ENCODE measurements at places on chromosomes 5 and 9.
A peak's percentile ranks its signal among the peaks of the same experiment; 100 is the strongest.

GRCh38 chr5:149404746-149405549 lies 25.9 kb upstream of the IL17B start:
- no peak for DNase-seq

DNA sequence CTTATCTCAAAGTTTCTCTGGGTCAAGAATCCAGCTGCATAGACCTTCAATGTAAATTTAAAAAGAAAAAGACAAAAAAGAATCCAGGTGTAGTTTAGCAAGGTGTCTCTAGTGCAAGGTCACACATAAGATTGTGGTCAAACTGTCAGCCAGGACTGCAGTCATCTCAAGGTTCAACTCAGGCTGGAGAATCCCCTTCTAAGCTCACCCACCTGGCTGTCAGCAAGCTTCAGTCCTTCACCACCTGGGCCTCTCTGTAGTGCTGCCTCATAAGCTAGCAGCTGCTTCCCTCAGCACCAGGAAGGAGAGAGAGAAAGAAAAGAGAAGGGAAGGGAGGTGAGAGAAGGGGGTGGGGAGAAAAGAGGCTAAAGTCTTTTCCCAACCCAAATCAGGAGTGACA lies 146.7 kb downstream of the ACTL7B start:
- DNase-seq: no peak

GRCh38 chr5:40227366-40227765 lies 452.3 kb upstream of the PTGER4 start:
- no peak for DNase-seq

GRCh38 chr5:152638996-152639552 lies 234.0 kb upstream of the NMUR2 start:
- peak; percentile 67 for DNase-seq

DNA sequence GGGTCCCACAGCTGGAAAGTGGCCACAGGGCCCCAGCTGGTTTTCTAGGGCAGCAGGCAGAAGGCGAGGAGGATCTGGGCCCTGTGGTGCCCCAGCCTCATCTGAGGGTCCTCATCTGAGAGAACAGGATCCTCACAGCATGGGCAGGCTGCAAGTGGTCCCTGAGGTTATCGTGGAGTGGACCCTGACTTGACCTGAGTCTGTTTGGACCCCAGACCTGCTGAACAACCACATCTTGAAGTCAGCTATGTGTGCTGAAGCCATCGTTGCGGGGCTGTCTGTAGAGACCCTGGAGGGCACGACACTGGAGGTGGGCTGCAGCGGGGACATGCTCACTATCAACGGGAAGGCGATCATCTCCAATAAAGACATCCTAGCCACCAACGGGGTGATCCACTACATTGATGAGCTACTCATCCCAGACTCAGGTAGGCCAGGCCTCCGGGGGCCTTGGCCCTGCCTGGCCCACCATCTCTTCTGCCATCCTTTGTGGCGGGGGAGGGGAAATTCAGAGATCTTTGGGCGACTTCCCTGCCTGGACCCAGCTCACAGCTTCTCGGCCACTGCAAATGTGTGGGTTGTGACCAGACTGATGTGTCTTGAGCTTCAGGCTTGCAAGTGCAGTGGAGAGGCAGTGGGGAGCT lies 24.0 kb downstream of the TGFBI start:
- DNase-seq: no peak

- no peak for DNase-seq
These were observed 626.4 kb upstream of the NUDT12 start for GRCh38 chr5:104189031-104189430.

GRCh38 chr5:167753725-167754490 lies 537.5 kb upstream of the WWC1 start:
- DNase-seq: no peak

GRCh38 chr9:35258660-35259474 lies 97.1 kb downstream of the UNC13B start:
- DNase-seq: peak; percentile 90

DNA sequence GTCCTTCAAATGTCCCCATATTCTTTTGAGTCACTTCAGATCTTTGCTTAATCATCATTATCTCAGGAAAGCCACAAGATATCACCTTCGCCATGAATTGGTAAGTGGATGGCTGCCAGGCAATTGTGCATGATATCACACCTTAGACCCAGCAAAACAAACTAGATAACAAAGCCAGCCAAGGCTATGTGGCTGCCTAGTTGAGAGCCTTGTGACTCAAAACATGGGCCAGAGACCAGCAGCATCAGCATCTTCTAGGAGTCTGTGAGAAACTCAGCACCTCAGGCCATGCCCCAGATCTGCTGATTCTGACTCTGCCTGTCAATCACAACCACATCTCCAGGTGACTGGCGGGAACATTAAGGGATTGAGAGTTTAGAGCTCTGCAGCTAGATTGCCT lies 82.8 kb downstream of the SLIT3 start:
- no peak for DNase-seq

- DNase-seq: no peak
These were observed 209.6 kb upstream of the IRX1 start for GRCh38 chr5:3385991-3386519.

DNA sequence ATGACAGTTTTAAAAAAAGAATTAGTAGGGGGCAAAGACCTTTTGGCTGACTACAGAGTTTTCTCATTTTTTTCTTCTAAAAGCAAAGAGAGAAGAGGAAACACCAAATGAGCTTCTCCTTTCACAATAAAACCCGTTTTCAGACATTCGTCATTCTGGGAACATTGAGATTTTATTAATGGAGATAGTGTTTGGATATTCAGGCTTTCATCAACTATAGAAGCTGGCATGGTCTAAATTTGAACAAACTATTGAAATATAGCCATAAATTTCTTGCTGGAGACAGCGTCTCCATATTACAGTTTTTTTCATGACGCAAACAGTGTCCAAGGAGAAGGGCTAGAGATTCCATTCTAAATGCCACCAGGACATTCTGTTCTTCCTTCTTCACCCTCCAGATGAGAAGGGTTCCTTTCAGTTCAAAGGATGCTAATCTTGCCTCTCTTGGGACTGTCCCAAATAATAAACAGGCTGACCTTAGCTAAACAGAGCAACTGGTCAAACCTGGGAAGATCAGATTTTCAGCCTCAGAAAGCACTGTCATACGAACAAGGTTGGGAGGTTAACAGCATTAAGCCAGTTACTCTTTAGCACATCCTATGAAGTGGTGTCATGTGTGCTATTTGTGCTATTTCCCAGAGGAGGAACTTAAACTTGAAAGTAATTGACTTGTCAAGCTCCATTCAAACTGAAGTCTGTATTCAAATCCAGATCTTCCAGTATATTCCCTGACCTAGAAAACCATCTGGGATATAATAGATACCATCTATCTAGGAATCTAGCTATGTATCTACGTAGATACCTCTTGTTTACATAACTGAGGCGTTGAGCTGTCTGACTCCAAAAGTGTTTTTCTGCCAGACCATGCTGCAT lies 125.6 kb downstream of the LPAR1 start:
- DNase-seq: no peak

GRCh38 chr5:112228667-112229066 lies 190.4 kb downstream of the EPB41L4A start:
- DNase-seq: peak; percentile 79

- DNase-seq: no peak
These were observed 75.5 kb upstream of the LHFPL2 start for GRCh38 chr5:78724061-78724460.

GRCh38 chr5:81360640-81361039 lies 33.3 kb downstream of the ACOT12 start:
- DNase-seq: no peak

GRCh38 chr5:157917899-157918809 lies 59.2 kb upstream of the CLINT1 start:
- peak; percentile 63 for DNase-seq

DNA sequence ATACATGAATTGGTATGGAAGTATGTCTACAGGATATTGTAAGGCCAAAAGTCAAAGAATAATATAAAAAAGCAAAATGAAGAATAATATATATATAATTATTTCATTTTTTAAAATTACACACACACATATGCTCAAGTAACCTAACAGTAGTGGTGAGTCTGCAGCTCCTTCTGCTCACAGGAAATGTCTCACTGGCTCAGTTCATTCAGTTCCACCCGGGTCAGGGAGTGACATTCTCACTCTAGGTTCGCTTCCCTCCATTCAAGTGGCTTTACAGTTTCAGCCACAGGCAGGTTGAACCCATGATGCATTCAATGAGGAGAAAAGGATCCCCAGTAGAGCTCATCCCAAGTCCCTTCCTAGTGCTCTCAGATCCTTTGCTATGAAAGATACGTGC lies 90.8 kb downstream of the SUSD1 start:
- DNase-seq: no peak

- DNase-seq: no peak
These were observed 3.1 kb downstream of the CCDC183 start for GRCh38 chr9:136799079-136799853.

DNA sequence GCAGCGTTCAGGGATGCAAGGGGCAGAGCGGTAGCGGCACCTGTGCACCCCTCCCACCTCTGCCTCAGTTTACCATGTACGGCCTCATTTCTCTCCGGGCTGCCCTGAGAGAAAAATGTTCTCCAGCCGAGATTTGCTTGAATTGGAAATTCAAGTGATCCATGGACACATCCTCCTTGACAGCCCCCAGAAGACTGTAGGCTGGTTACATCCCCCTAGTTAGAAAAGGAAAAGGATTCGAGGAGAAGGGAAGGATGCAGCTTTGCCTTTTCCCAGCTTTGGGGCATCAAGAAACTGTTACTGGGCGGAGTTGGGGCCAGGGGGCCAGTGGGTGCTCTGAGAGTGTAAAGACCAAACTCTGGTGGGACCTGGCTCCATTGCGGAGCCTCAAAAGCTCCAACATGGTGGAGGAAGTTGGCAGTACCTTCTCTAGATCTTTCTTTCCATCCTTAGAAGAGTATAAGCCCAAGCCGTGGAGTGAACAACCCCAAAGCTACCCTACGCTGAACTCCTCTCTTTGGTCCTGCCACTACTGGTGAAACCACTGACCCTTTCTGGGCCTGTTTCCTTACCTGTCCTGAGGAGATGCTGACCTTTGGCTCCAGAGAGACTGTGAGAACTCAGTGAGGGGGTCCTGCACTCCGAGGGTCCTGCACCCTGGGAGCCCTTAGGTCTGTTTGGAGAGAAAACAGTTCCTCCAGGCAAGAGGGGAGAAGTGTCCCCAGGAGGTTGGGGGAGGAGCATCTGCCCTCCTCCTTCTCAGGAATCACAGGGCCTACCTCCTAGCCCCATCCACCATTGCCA lies 1.0 kb upstream of the BARX1 start:
- no peak for DNase-seq

- no peak for DNase-seq
These were observed 31.8 kb downstream of the ABCA1 start for GRCh38 chr9:104896131-104896530.

DNA sequence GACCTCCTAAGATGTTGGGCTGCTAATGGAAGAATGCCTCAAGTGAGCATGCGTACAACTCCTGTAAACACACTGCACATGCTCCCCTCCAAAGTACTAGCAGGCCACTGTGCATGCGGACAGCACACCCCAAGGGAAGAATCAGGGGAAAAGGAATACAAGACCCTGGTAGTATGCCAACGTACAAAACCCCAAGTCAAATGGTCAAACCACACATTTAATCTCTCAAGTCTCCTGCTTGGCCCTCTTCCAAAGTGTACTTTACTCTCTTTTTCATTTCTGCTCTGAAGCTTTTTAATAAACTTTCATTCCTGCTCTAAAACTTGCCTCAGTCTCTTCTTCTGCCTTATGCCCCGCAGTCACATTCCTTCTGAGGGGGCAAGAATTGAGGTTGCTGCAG lies 466.4 kb downstream of the DMRTA1 start:
- DNase-seq: no peak

GRCh38 chr5:181111010-181111409 lies 20.0 kb downstream of the OR2V1 start:
- DNase-seq: no peak

GRCh38 chr9:98045234-98046179 lies 11.0 kb upstream of the NANS start:
- DNase-seq: no peak

DNA sequence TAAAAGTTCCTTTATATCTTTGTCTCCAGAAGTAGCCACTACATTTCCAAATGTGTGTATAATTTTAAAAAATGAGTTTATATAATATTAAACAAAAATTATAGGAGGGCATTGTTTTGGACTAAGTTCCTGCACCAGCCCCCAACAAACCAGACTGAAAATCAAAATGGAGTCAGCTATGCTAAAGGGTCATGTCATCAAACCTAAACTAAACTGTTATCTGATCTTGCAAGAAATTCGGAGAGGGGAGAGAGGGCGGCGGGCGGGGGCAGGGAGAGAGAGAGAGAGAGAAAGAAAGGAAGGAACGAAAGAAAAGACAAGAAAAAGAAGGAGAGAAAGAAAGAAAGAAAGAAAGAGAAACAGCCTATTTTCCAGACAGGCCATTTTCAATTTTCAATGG lies 63.5 kb downstream of the DOCK2 start:
- DNase-seq: no peak

DNA sequence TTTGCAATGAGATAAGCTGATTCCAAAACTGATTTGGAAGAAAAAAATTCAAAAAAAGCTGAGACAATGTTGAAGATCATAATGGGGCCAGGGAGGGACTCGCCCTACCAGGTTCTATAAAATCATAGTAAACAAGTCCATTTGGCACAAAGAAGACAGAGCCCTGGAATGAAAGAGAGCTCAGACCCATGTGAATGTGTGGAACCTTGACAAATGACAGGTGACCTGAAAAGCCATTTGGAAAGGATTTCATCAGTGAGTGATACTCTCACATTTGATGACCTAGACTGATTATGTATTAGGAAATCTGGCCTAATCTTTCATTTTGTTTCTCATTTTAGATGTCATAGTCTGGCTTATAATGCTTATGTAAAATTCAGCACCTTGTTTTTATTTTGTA lies 26.8 kb downstream of the SPTAN1 start:
- no peak for DNase-seq

DNA sequence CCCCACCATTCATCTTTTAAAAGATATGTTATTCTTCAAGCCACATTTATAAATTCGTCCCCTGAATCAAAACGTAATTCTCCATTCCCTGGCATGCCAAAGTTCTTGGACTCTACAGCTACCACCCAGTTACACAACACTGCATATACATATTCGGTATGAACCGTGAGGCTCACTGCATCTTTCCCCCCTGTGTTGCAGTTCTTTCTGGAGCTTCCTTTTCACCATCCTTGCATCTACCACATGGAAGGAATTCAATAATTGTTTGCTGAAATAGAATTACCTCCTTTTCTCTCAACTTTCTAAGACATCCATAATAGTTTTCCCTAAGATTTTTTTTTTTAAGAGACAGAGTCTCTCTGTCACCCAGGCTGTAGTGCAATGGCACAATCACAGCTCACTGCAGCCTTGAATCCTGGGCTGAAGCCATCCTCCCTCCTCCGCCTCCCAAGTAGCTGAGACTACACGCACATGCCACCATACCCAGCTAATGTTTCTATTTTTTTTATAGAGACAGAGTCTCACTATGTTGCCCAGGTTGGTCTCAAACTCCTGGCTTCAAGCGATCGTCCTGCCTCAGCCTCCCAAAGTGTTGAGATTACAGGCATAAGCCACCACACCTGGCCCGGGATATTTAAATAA lies 3.3 kb downstream of the LPAR1 start:
- DNase-seq: no peak

- no peak for DNase-seq
These were observed 276.7 kb downstream of the PLK2 start for GRCh38 chr5:58183078-58183785.

- no peak for DNase-seq
These were observed 49.7 kb downstream of the ACTBL2 start for GRCh38 chr5:57432876-57433275.
